ENCODE measurements at places on chromosomes 1 and 21.

DNA sequence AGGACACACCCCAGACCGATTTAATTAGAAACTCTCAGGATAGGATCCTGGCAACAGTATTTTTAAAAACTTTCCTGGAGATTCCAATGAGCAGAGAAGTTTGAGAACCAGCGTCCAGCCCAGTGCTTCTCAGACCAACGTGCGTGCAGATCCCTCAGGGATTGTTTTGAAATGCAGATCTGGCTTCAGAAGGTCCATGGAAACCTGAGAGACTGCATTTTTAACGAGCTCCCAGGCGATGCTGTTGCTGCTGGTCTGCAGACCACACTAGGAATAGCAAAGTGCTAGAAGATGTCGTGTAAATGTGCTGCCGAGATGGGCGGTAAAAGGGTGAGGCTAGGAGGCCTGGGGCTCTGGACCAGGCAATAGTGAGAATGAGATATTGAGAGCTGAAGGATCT lies 18.4 kb upstream of the CASQ1 start:
- no peak for DNase-seq

DNA sequence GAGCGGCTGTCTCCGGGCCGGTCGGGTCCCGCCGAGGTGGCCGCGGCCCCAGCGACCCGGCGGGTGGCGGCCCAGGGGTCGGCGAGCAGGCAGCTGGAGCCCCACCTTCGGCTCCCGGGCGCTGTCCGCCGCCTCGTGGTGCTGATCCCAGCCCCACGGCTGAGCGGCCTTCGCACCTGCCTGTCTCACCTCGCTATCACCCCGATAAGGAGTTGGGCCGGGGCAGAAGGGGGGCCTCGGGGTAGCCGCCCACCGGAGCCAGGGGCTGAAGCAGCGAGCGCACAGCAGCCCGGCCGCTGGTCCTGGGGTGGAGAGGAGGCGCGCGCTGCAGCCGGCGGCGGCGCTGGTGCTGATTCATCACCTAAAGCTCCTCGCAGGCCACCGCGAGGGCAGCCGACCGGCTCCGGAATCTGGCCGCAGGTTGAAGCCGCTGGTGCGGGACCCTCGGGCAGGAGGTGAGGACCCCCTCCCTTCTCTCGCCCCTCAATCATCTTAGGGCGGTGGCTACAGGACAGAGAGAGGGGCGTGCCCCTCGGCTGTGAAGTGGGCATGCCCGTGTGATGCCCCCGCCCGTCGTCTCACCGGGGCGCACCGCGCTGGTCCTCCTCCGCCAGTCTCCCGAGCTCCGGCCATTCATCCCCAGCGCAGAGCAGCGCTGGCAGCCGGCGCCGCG lies 575 bp downstream of the TRIM67 start:
- DNase-seq = no peak

- no peak for DNase-seq
These were observed 25.6 kb downstream of the RAB4A start for GRCh38 chr1:229296541-229296941.

GRCh38 chr1:12565966-12566352 lies 52.1 kb downstream of the DHRS3 start:
- no peak for DNase-seq

GRCh38 chr1:8677782-8678181 lies 139.7 kb downstream of the RERE start:
- DNase-seq = no peak

DNA sequence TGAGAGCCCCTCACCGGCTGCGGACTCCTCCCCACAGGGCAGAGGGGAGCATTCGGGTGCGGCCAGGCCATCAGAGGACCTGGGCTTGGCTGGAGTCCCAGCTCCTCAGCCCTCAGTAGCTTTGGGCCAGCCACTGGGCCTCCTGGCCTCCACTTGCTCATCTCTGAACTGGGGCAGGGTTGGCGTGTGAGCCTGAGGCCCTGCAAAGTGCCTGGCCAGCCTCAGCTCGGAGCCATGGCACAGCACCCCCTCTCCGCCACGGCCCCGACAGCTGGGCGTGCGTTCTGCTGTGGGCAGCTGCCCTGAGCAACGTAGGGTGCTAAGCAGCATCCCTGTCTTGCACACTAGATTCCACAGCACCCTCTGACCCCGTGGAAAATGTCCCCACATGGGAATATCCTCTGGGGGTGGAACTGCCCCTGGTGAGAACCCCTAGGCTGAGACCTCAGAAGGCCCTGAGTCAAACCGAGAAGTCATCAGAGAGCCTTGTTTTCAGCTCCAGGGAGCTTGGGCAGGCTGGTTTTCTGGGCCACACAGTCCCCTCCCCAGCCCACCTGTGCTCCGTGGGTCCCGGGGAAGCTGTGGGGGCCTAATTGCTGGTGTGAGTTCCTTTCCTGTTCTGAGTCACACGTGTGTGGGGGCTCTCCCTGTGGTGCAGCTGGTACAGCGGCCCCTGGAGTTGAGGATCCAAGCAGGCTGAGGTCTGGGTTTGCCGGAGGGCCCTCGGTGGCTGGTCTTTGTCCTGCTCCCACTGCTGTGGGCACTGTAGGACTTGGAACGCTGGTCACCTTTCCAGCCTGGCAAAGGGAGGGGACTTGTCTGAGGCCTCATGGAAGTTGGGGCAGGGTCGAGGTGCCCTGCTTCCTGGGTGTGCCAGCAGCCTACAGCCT lies 24.5 kb downstream of the TP73 start:
- no peak for DNase-seq

GRCh38 chr1:168613691-168614231 lies 37.4 kb downstream of the XCL1 start:
- DNase-seq = no peak

DNA sequence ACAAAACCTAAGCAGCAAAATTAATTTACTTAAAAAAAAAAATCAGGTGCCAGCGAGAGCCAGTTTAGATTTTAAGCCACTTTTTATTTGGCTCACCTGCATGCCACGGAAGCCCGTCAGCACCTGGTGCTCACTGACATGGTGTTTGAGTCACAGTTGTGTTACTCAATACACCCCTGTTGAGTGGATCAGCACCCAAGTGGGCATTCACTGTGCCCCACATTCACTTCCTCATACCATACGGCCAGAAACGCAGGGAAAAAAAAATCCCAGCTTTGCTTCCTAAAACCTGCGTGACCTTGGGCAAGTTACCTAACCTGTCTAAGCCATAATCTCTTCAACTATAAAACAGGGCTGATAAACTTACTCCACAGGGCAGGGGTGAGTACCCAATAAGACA lies 42.8 kb upstream of the SIM2 start:
- no peak for DNase-seq

DNA sequence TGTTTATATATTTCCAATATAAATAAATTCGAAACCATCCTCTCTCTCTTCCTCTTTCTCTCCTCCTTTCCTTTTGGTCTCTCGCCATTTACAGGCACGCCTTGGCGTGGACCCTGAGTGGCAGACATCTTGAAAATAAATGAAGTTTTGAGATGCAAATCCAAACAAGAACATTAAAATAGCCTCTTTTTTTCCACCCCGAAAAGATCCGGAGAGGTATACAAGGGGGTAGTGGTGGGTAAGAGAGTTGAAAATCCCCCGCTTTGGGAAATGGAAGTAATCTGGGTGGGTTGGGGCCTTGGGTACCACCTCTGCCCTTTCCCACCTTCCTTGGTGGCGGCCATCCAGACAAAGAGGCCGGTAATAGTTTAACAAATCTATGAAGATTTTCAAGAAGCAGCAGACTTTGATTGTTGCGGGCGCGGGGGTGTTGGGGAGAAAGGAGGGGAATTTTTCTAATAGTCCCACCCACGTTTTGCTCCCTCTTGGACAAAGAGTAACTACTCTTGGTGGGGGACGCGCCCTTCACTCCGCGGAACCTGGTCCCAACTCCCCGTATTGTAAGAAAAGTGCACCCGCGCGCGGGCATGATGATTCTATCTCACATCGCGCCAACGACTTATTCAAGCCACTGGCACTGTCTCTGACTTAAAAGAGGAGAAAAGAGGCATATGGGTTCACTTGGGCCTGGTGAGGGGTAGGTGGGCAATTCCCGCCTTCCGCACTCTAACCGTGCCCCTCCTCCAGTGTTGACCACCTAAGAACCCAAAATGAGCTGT lies 4.0 kb upstream of the FOXD3 start:
- no peak for DNase-seq

GRCh38 chr1:34373912-34374311 lies 197.2 kb downstream of the C1orf94 start:
- no peak for DNase-seq

GRCh38 chr21:45889961-45890360 lies 91.6 kb upstream of the COL6A1 start:
- no peak for DNase-seq

DNA sequence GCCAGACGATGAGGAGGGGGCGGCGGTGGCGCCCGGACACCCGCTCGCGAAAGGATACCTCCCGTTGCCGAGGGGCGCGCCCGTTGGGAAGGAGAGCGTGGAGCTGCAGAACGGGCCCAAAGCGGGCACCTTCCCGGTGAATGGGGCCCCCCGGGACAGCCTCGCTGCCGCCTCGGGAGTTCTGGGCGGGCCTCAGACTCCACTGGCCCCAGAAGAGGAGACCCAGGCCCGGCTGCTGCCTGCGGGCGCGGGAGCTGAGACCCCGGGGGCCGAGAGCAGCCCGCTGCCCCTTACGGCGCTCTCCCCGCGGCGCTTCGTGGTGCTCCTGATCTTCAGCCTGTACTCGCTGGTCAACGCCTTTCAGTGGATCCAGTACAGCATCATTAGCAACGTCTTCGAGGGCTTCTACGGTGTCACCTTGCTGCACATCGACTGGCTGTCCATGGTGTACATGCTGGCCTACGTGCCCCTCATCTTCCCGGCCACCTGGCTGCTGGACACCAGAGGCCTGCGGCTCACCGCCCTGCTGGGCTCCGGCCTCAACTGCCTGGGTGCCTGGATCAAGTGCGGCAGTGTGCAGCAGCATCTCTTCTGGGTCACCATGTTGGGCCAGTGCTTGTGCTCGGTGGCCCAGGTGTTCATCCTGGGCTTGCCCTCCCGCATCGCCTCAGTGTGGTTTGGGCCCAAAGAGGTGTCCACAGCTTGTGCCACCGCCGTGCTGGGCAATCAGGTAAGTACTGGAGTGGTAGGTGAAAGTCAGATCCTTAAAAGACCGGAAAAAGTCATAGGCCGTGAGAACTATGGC lies 588 bp downstream of the FLVCR1 start:
- peak; percentile 10 for DNase-seq

- DNase-seq = no peak
These were observed 70.5 kb downstream of the RGS7 start for GRCh38 chr1:241286486-241286885.

All from CD4-positive, alpha-beta T cell (primary cell).